ENCODE measurements at places on chromosomes 11 and 22.

- no peaks in the 10 kb centered on the region for H3K27me3 ChIP-seq
- H3K36me3 ChIP-seq, result peaks cover 67% of the 10 kb centered on the region
- no peak overlapping the region for H3K4me3 ChIP-seq
- H3K27ac ChIP-seq, result no peak overlapping the region
- DNase-seq, result no peak
- peaks cover 87% of the 10 kb centered on the region for H3K4me1 ChIP-seq
Measured at GRCh38 chr22:38865201-38866023, 6.6 kb downstream of the CBX6 start.

DNA sequence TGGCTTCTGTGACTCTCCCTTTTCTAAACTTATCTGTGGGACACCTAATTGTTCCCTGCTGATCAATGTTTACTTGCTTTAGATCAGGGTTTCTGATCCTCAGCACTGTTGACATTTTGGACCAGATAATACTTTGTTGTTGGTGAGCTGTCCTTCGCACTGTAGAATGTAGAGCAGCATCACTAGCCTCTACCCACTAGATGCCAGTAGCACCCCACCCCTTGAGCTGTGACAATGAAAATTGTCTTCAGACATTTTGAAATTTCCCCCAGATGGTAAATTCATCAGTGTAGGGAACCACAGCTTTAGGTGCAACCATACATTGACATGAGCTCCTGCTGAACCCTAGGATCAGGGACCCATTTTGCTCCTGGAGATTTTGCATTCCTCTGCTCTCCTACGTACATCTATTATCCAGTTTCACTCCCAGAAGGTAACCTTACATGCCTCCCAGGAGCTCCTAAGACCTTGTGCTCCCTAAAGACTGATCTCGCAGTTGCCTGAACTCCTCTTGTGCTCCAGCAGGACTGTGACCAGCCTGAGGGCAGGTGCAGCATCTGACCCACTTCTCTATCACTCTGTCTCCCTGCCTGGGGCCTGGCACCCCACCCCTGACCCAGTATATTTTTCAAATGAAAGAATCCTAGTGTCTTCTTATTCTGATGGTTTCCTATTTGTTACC, 107.8 kb downstream of the FAR1 start:
- DNase-seq, result no peak
- no peak overlapping the region for H3K27ac ChIP-seq
- no peaks in the 10 kb centered on the region for H3K4me1 ChIP-seq
- H3K27me3 ChIP-seq, result no peaks in the 10 kb centered on the region
- no peak overlapping the region for H3K4me3 ChIP-seq

DNA sequence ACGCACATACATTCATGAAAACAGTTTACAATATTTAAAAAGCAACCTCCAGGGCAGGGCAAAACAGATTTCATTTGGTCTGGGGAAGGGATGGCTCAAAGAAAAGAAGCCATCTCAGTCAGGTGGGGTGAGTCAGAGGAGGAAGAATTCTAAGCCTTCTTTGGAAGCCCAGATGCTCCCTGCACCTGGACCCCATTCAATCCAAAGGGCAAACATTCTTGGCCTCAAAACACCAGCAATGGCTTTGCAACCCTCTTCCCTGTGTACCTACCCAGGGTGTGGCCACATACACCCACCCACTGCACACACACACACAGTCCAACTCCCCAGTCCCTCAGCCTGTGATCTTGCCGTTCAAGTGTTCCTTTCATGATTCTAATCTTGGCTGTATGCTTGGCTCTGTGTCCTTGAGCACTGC, 2.0 kb downstream of the KCNE3 start:
- H3K27ac ChIP-seq, result no peak overlapping the region
- peaks cover 13% of the 10 kb centered on the region for H3K4me1 ChIP-seq
- H3K36me3 ChIP-seq, result no peaks in the 10 kb centered on the region
- H3K4me3 ChIP-seq, result no peak overlapping the region
- DNase-seq, result no peak

GRCh38 chr11:119539583-119539982, 116.6 kb upstream of the THY1 start:
- H3K36me3 ChIP-seq, result no peaks in the 10 kb centered on the region
- no peaks in the 10 kb centered on the region for H3K27me3 ChIP-seq
- no peaks in the 10 kb centered on the region for H3K4me1 ChIP-seq

DNA sequence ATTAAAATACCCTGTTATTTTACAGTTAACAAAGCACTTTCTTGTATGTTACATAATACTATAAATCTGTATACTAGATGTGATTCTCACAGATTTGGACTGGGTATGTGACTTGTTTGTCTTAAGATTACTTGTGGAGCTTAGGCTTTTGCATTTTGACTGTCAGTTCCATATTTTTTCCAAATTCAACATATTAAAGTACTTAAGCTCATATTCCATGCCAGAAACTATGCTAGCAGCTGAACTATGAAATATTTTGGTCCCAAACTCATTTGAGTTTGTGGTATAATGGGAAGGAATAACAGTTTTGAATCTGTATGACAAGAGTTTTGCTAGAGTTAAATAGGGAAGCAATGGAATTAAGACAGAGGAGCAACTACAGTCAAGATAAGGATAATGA, 841.4 kb downstream of the JRKL start:
- H3K36me3 ChIP-seq, result no peaks in the 10 kb centered on the region
- no peaks in the 10 kb centered on the region for H3K27me3 ChIP-seq
- no peak for DNase-seq
- no peak overlapping the region for H3K27ac ChIP-seq
- H3K4me3 ChIP-seq, result no peak overlapping the region

- no peaks in the 10 kb centered on the region for H3K27me3 ChIP-seq
- H3K27ac ChIP-seq, result no peak overlapping the region
- DNase-seq, result no peak
Measured at GRCh38 chr11:34145847-34146381, 40.5 kb downstream of the NAT10 start.

- H3K27me3 ChIP-seq, result peaks cover 2% of the 10 kb centered on the region
- H3K36me3 ChIP-seq, result no peaks in the 10 kb centered on the region
- H3K4me1 ChIP-seq, result no peaks in the 10 kb centered on the region
- no peak overlapping the region for H3K4me3 ChIP-seq
Measured at GRCh38 chr11:29343465-29344333, 673.1 kb downstream of the KCNA4 start.

DNA sequence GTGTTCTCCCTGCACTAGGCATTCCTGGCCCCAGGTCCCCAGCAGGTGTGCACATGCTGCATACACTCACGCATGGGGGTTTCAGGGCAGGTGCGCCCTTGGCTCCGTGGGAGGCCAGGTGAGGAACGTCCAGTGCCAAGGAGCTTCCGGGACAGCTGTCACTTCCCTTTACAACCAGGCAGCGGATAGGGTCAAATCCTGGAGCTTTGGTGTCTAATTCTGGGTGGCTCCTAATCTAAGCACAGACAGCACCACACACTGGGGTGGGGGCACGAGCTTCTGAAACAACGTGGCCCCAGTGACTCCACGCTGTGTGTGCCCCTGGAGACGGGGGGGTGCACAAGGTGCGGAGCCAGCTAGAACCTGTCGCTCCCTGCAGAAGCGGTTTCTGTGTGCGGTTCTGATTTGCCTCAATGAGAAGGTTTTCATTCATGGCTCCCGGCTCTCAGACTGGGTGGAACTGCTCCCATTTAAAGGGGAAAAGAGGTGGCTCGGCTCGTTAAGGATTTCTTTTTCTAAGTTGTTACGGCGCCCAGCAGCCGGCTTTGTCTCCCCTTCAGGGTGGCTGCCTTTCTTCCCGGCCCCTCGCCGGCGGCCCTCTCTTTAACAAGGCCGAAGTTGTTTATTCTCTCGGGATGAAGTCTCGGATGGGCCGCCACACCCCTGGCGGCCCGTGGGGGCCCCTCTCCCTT, 5.0 kb downstream of the CCND1 start:
- no peak overlapping the region for H3K4me3 ChIP-seq
- no peak overlapping the region for H3K27ac ChIP-seq
- peak; percentile 15 for DNase-seq
- peaks cover 45% of the 10 kb centered on the region for H3K27me3 ChIP-seq
- peaks cover 70% of the 10 kb centered on the region for H3K4me1 ChIP-seq

DNA sequence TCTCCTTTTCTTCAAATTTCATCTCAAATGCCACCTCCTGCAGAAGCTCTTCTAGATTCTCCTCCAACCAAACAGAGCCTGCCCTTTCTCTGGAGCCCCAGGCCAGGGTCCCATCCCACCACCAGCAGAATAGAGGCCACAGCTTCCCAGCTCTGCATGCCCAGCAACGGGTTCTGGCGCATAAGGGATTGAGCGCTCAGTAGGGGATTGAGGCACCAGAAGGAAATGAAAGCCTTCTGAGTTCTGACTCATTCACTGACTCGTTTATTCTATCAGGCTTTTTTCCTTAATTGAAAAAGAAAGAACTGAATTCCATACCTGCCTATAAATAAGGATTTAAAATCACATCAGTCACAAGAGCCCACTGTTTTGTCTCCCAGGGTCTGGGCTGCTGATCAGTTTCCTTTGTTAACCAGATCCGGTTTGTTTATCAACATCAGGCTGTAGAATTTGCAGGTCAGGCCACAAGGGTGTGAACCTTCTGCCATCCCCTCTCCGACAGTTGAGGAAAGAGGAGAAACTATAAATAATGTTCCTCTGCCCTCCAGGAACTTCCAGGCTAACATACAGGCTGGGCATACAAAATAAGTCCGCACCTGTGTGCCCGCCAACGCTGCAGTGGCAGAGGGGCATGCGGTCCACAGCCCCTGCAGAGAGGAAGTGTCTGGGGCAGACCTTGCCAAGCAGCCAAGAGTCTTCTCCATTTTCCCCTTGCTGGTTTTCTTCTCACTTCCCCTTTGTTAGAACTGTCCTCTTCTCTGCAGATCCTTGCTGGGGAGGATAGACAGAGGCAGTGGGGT, 63.5 kb upstream of the PRDM11 start:
- H3K4me1 ChIP-seq, result peaks cover 38% of the 10 kb centered on the region
- no peak overlapping the region for H3K27ac ChIP-seq
- no peak overlapping the region for H3K4me3 ChIP-seq
- peaks cover 2% of the 10 kb centered on the region for H3K27me3 ChIP-seq

GRCh38 chr11:134050541-134051383, 18.1 kb upstream of the JAM3 start:
- no peak for DNase-seq
- peak overlapping the region; percentile 24 for H3K4me3 ChIP-seq
- H3K36me3 ChIP-seq, result no peaks in the 10 kb centered on the region

DNA sequence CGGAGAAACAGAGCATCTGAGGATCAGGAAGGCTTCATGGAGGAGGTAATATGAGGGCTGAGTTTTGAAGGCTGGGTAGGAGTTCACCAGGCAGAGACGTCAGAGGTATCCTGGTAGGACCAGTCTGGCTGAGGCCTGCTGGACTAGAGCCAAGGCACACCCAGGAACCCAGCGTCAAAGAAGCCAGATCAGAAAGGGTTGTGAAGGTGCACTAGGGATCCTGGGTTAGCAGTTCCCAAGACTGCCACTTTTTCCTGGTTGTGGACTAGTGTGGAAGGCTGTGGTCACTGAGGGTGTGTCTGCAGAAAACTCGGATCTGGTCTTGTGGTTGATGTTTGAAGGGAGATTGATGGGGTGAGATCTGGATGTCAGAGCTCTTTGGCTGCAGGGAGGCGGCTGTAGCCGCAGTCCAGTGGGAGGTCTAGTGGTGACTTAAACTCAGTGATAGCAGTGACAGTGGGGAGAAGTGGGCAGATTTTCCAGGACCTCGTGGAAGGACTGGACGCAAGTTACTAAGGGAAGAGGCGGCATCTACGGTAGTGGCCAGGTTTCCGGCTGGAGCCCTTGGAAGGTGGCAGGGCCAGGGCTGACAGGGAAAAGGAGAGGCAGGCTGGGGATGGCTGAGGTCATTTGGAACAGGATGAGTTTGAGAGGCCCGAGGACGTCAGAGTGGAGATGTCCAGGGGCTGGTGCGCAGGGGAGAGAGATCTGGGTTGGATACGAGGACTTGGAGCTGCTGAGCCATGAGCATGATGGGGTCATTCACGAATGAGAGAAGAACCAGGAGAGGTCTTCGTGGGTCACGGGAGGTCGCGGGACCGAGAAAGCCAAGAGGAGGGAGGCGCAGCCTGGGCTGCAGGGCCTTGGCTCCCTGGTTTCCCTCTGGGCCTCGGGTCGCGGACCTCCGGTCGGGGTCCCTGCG, 10.9 kb downstream of the RELA start:
- H3K27me3 ChIP-seq, result peaks cover 6% of the 10 kb centered on the region
- peak overlapping the region; percentile 67 for H3K4me3 ChIP-seq
- peaks cover 62% of the 10 kb centered on the region for H3K4me1 ChIP-seq
- no peak for DNase-seq

DNA sequence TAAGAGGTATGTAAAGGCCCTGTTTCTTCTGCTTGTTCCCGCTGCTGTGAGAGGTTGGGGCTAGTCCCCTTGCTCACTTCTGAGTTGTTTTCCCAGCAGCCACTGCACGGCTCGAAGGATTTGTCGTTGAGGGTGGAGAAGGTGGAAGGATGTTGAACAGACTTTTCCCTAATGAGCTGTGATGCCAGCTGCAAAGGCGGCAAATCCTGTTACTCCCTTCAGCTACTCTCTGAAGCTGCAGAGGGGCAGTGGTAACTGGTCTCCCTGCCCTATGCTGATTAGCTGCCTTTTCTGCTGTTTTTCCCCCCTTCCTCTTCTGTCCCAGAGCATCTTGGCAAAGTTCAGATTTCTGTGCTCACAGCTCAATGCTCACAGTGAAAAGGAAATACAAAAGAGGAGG, 90.4 kb upstream of the SLC25A18 start:
- H3K36me3 ChIP-seq, result no peaks in the 10 kb centered on the region
- no peak overlapping the region for H3K4me3 ChIP-seq
- DNase-seq, result no peak
- peak overlapping the region; percentile 69 for H3K27ac ChIP-seq
- H3K4me1 ChIP-seq, result peaks cover 16% of the 10 kb centered on the region

GRCh38 chr22:23238707-23239106, 58.4 kb downstream of the BCR start:
- peaks cover 3% of the 10 kb centered on the region for H3K36me3 ChIP-seq
- H3K27ac ChIP-seq, result no peak overlapping the region
- H3K27me3 ChIP-seq, result no peaks in the 10 kb centered on the region
- no peak overlapping the region for H3K4me3 ChIP-seq
- H3K4me1 ChIP-seq, result peaks cover 62% of the 10 kb centered on the region
- DNase-seq, result no peak

Data from spinal cord (tissue), 10 donors.